GM23248 (cell line): ENCODE measurements at places on chromosomes 6 and 20.
A peak's percentile ranks its signal among the peaks of the same experiment; 100 is the strongest.

- no peaks in the 10 kb centered on the region for H3K27me3 ChIP-seq
- H3K27ac ChIP-seq: no peak overlapping the region
- H3K4me3 ChIP-seq: no peak overlapping the region
Measured at GRCh38 chr6:126665551-126665950, 325.6 kb downstream of the CENPW start.

GRCh38 chr6:42220807-42221206, 3.1 kb upstream of the MRPS10 start:
- H3K27ac ChIP-seq: no peak overlapping the region
- no peak for DNase-seq
- H3K36me3 ChIP-seq: no peaks in the 10 kb centered on the region
- H3K4me1 ChIP-seq: peaks cover 23% of the 10 kb centered on the region

GRCh38 chr6:18072841-18073240, 49.6 kb downstream of the NHLRC1 start:
- H3K36me3 ChIP-seq: no peaks in the 10 kb centered on the region
- peaks cover 11% of the 10 kb centered on the region for H3K4me1 ChIP-seq
- no peak for DNase-seq

DNA sequence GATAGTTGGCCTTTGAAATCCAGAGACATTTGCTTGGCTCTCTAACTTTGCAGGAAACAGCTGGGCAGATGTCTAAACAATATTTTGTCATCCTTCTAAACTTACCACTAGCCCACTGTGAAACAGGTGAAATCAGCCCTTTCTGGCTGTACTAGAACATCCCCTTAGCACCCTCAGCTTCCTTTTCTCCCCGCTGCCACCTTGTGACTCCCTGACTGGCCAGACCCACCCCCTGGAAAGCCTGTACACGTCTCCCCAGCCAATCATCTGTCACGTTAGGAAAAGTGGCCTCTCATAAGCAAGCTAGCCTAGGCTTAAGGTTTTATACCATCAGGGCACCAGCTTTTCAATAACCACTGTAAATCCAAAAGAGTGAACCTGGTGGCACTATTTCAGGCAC, 88.6 kb upstream of the E2F3 start:
- no peak for DNase-seq
- no peaks in the 10 kb centered on the region for H3K4me1 ChIP-seq
- H3K4me3 ChIP-seq: no peak overlapping the region
- no peaks in the 10 kb centered on the region for H3K27me3 ChIP-seq

- no peak for DNase-seq
- H3K27ac ChIP-seq: no peak overlapping the region
- no peaks in the 10 kb centered on the region for H3K27me3 ChIP-seq
- no peak overlapping the region for H3K4me3 ChIP-seq
Measured at GRCh38 chr6:17182961-17183360, 81.1 kb downstream of the STMND1 start.

GRCh38 chr6:145530454-145530853, 204.9 kb downstream of the EPM2A start:
- H3K4me3 ChIP-seq: no peak overlapping the region
- 0 out of 2 replicates have a peak, but pooled peaks cover 11% of the 10 kb centered on the region for H3K27me3 ChIP-seq
- H3K36me3 ChIP-seq: no peaks in the 10 kb centered on the region
- no peak for DNase-seq

- H3K27me3 ChIP-seq: no peaks in the 10 kb centered on the region
- 0 out of 2 replicates have a peak, but pooled peaks cover 7% of the 10 kb centered on the region for H3K4me1 ChIP-seq
- H3K36me3 ChIP-seq: no peaks in the 10 kb centered on the region
- DNase-seq: peak; percentile 89
- H3K27ac ChIP-seq: no peak overlapping the region
Measured at GRCh38 chr6:150072201-150072600, 3.3 kb upstream of the ULBP3 start.

GRCh38 chr20:8020314-8021079, 936 bp upstream of the TMX4 start:
- H3K36me3 ChIP-seq: no peaks in the 10 kb centered on the region
- peak overlapping the region; percentile 87; the same call in 1 of the 2 replicates for H3K27ac ChIP-seq
- DNase-seq: no peak
- H3K4me3 ChIP-seq: peak overlapping the region; percentile 83
- H3K27me3 ChIP-seq: no peaks in the 10 kb centered on the region
- peaks cover 17% of the 10 kb centered on the region for H3K4me1 ChIP-seq

- H3K4me1 ChIP-seq: peaks cover 25% of the 10 kb centered on the region
- peak; percentile 91 for DNase-seq
- no peaks in the 10 kb centered on the region for H3K27me3 ChIP-seq
- no peaks in the 10 kb centered on the region for H3K36me3 ChIP-seq
- peak overlapping the region; percentile 34 for H3K27ac ChIP-seq
Measured at GRCh38 chr6:154474648-154475428, 35.6 kb downstream of the CNKSR3 start.

- no peak overlapping the region for H3K27ac ChIP-seq
- no peak overlapping the region for H3K4me3 ChIP-seq
- no peaks in the 10 kb centered on the region for H3K36me3 ChIP-seq
- H3K27me3 ChIP-seq: no peaks in the 10 kb centered on the region
Measured at GRCh38 chr6:54286141-54286540, 22.1 kb upstream of the TINAG start.

DNA sequence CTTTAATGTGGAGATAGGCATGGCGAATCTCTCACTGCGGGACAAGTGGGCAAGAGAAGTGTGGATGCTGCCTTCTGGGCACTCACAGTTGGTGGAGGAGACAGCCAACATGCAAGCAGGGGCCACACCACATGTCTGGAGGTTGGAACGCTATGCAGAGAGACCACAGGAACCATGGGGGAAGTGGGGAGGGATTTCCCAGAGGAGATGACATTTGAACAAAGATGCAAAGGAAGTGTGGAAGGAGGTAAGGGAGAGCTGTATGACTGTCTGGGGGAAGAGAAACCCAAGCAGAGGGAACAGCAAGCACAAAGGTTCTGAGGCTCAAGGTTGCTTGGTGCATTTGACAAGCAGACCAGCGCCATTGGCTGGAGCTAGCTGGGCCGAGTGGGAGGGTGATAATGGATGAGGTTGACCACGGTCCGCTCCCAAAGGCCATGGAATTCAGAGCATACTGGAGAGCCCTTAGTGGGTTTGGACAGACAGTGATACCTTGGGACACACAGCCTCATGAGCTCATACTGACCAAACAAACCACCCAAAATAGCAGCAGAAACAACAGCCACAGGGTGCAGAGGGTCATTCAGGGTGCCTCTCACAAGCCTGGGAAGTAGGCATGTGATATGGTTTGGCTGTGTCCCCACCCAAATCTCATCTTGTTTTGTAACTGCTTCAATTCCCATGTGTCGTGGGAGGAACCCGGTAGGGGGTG, 7.6 kb upstream of the FAM110A start:
- H3K4me1 ChIP-seq: peaks cover 17% of the 10 kb centered on the region
- no peaks in the 10 kb centered on the region for H3K27me3 ChIP-seq
- no peak overlapping the region for H3K27ac ChIP-seq
- H3K4me3 ChIP-seq: no peak overlapping the region
- H3K36me3 ChIP-seq: no peaks in the 10 kb centered on the region

DNA sequence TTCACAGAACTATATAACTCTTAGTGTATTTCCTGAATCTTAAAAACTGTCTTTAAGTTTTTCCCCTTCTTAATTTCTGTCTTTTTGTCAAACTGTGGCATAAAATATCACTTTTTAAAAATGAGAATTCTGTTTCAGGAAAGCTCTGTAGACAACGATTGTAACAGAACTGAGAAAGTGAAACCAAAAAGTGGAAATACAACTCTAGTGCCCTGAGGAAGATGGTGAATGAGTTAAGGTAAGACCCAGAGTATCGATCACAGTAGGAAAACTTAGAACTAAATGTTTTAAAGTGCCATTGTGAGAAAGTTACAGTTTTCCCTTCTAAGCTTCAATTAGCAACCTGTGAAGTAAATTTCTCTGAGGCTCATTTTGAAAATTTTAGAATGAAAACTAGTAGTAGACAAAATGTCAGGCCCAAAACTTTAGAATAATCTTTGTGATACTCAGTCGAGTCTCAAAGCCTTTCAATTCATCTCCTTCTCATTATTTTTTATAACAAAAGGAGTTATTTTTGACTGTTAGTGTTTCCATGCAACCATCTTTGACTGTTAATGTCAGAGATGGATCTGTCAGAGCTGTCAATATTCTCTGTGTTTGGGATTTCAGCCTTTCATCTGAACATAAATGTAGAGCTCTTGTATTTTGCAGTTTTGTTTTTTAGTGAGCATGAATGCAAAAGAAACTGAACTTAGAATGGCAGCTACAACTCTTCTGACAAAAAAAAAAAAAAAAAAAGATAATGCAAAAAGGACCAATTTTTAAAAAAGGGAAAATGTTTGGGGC, 19.0 kb upstream of the TRDN start:
- H3K4me1 ChIP-seq: peaks cover 10% of the 10 kb centered on the region
- H3K27me3 ChIP-seq: no peaks in the 10 kb centered on the region
- peak overlapping the region; percentile 82 for H3K4me3 ChIP-seq
- DNase-seq: peak; percentile 57
- no peak overlapping the region for H3K27ac ChIP-seq

DNA sequence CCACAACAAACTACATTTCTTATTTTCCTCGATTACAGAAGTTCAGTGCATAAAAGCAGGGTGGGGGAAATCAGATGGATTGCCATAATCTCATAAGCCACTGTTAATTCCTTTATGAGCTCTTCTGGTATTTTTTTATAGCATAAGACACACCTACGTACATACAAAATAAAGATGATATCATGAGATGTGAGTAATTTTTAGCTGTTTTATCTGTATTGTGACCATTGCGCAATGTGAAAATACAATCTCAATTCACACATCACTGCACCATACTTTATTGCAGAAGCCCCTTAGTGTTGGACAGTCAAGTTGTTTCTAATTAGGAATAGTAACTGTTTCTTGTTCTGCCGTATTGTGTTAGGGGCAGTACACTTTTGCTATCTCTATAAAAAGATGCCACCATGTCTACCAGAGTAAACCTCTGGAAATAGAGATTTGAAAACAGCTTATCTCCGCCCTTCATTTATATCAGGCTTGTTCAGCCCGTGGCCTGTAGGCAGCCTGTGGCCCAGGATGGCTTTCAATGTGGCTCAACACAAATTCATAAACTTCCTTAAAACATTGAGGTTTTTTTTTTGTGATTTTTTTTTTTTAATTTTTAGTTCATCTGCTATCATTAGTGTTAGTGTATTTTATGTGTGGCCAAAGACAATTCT, 90.4 kb downstream of the FARS2 start:
- no peaks in the 10 kb centered on the region for H3K36me3 ChIP-seq
- no peak for DNase-seq
- no peak overlapping the region for H3K4me3 ChIP-seq
- H3K27me3 ChIP-seq: no peaks in the 10 kb centered on the region

DNA sequence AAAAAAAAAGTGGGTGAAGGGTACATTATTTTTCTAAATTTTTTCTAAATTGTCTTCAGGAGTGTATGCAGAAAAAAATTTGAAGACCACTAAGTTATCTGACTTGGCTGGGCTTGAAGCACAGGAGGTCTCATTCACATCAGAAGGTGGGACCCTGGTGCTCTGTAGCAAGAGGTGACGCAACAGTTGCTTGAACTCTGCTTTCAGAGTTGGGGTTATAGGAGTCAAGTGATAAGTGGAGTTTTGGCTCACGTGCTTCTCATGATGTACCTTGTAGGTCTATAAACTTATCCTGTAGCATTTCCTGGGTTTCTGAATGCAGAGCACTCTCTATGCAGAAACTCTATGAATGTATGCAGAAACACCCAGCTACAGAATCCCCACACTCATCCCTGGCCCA, 58.5 kb upstream of the FOXC1 start:
- no peaks in the 10 kb centered on the region for H3K36me3 ChIP-seq
- H3K4me3 ChIP-seq: no peak overlapping the region
- DNase-seq: no peak
- no peaks in the 10 kb centered on the region for H3K27me3 ChIP-seq
- no peak overlapping the region for H3K27ac ChIP-seq

- no peaks in the 10 kb centered on the region for H3K36me3 ChIP-seq
- H3K4me3 ChIP-seq: no peak overlapping the region
- H3K4me1 ChIP-seq: no peaks in the 10 kb centered on the region
- no peak overlapping the region for H3K27ac ChIP-seq
- H3K27me3 ChIP-seq: no peaks in the 10 kb centered on the region
Measured at GRCh38 chr6:22030730-22031619, 265.9 kb downstream of the PRL start.

DNA sequence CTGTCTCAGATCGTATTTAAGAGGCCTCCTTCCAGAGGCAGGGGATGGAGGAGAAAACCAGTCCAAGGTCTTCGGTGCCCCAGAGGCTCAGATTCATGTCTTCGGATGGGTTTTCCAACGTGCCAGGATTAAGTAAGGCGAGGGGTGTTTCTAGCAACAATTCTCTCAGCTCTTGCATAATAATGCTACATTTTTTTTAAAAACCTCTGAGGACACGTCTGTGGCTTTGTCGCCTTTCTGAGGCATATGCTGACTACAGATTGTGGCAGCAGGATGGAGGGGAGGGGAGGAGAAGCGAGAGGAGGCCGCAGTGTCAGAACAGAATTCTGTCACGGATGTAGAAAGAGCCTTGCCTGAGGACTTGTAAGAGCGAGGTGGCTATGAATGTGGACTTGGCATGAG, 17.7 kb upstream of the CCDC167 start:
- H3K36me3 ChIP-seq: no peaks in the 10 kb centered on the region
- no peak overlapping the region for H3K27ac ChIP-seq
- H3K4me3 ChIP-seq: no peak overlapping the region
- DNase-seq: peak; percentile 61
- no peaks in the 10 kb centered on the region for H3K4me1 ChIP-seq

GRCh38 chr6:41578217-41579087, 32.3 kb downstream of the FOXP4 start:
- no peak overlapping the region for H3K27ac ChIP-seq
- H3K36me3 ChIP-seq: no peaks in the 10 kb centered on the region
- H3K27me3 ChIP-seq: no peaks in the 10 kb centered on the region

DNA sequence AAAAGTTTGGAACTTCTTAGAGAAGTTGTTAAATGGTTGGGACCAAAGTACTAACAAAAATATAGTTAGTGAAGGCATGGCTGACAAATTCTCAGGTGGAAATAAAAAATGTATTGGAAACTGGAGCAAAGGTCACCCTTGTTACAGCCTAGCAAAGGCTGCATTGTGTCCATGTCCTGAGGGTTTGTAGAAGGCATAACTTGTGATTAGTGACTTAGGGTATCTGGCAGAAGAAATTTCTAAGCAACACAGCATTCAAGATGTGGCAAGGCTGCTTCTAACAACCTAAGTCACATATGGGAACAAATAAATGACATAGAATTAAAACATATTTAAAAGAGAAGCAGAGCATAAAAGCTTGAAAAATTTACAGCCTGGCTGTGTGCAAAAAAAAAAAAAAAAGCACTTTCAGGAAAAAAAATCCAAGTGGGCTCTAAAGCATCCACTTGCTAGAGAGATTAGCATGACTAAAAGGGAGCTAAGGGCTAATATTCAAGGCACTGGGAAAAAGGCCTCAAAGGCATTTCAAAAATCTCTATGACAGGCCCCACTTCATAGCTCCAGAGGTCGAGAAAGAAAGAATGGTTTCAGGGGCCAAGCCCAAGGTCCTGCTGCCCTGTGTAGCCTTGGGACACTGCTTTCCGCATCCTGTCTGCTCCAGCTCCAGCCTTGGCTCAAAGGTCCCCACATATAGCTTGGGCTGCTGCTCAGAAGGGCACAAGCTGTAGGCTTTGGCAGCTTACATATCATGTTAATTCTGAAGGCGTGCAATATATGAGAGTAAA, 453.2 kb upstream of the PTCHD4 start:
- no peak for DNase-seq
- no peaks in the 10 kb centered on the region for H3K4me1 ChIP-seq
- no peaks in the 10 kb centered on the region for H3K36me3 ChIP-seq
- H3K27ac ChIP-seq: no peak overlapping the region
